ENCODE measurements at places on chromosomes 4 and X.

GRCh38 chr4:172147687-172148086 is 334.5 kb downstream of the GALNTL6 start:
- no peak for DNase-seq

GRCh38 chr4:168124008-168124641 is 31.8 kb downstream of the ANXA10 start:
- DNase-seq, result no peak

GRCh38 chr4:109440948-109441347 is 7.3 kb downstream of the SEC24B start:
- no peak for DNase-seq

GRCh38 chr4:82284475-82284857 is 89.3 kb downstream of the HNRNPD start:
- no peak for DNase-seq

GRCh38 chrX:151688695-151689094 is 6.6 kb upstream of the PRRG3 start:
- no peak for DNase-seq
